Stimulated activated CD8-positive, alpha-beta memory T cell treated with anti-CD3 and anti-CD28 coated beads, Interleukin-15, amount 100 ng/mL, for 48 hours (primary cell): ENCODE measurements at places on chromosomes 3 and 15.

DNA sequence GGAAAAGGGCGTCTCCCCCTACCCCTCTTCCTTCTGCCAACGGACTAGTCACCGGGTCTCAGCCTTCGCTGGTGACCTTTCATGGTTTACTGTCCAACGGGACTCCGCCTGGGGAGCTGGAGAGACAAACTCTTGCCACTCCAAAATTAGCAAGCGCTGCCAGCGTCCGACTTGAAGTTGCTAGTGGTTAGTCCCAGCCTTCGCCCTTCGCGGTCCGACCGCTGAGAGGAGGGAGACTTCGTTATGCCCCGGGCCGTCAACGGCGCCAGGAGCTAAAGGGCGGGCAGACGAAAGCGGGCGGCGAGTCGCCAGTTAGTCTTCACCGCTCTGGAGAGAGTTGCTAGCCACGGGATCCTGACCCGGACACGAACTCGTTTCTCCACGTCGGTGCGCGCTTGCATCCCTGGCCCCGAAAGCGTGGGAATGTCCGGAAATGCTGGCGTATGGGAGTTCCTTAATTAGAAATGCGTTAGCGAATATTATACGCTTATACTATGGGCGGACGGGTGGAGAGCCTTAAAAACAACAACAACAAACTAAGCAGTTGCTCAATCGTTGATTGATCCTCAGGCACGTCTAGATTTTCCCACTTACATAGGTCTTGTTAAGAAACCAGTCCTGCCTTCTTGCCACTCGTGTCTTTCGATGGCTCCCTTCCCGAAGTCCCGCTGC is 716 bp downstream of the SMC4 start:
- DNase-seq, result peak; percentile 11

GRCh38 chr15:94272251-94272898 is 41.0 kb downstream of the MCTP2 start:
- no peak for DNase-seq

GRCh38 chr3:60504827-60505457 is 746.3 kb downstream of the FHIT start:
- DNase-seq, result no peak

- DNase-seq, result no peak
Measured at GRCh38 chr15:68310804-68311463, 33.4 kb downstream of the FEM1B start.

GRCh38 chr15:59315914-59316451 is 56.7 kb downstream of the MYO1E start:
- no peak for DNase-seq

DNA sequence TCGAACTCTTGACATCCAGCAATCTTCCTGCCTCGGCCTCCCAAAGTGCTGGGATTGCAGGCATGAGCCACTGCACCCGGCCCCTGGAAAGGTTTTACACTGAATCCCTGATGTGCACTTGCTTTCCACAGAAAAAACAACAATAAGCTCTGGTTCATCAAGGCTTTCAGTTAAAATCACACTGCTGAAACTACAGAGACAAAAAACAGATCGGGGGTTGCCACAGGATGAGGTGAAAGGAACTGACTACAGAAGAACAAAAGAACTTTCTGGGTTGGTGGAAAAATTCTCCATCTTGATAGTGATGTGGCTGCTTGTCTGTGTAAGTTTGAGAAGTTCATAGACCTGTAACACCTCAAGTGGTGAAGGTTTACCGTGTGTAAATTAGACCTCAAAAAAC is 2.9 kb downstream of the RAB43 start:
- no peak for DNase-seq

DNA sequence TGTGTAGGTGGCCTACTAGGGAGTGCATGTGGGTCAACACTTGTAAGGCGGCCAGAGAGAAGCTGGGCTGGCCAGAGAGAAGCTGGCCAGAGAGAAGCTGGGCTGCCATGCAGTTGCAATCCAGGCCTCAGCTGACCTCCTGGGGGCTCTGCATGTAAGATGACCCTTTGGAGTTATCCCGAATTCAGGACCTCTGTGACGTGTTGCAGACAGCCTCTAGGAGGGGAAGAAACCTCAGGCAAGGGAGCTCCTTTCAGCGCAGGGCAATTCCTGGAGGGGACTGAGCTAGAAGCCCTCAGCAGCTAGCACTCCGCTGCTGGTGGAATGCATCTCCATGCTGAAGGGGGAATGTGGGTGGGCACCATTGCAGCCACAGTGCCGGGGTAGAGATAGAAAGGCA is 15.8 kb upstream of the KBTBD12 start:
- no peak for DNase-seq
